ENCODE measurements at places on chromosomes 2 and 18.

- DNase-seq: peak; percentile 15
Observed at GRCh38 chr2:149004836-149005235, 33.7 kb upstream of the LYPD6B start.

GRCh38 chr2:23533338-23533695 is 148.3 kb downstream of the KLHL29 start:
- DNase-seq: no peak

DNA sequence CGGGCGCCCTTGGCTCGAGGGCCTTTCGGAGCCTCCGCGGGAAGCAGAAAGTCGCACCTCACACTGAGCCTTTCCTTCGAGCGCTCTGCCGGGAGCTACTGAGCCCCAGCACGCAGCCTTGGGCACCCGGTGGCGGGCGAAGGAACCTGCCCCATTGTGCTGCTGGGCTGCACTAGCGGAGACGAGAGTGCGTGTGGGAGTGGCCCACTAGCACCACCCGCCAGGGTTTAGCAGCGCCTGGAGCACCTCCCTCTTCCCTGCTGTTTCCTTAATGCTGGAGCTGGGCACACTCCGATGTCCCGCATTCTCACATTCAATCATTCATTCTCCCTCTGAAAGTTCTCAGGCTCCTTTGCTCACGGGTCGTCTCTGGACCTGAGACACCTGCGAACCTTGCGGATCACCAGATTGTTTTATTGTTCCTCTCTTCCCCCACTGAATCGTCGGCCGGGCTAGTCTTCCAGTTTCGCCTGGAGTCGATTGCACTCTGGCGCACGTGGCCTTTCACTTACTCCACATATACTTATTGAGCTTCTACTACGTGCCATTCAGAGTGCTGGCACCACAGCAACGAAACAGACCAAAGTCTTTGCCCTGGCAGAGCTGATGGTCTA is 8.5 kb upstream of the PAX3 start:
- DNase-seq: no peak

GRCh38 chr2:72112401-72112800 is 35.3 kb downstream of the CYP26B1 start:
- no peak for DNase-seq

DNA sequence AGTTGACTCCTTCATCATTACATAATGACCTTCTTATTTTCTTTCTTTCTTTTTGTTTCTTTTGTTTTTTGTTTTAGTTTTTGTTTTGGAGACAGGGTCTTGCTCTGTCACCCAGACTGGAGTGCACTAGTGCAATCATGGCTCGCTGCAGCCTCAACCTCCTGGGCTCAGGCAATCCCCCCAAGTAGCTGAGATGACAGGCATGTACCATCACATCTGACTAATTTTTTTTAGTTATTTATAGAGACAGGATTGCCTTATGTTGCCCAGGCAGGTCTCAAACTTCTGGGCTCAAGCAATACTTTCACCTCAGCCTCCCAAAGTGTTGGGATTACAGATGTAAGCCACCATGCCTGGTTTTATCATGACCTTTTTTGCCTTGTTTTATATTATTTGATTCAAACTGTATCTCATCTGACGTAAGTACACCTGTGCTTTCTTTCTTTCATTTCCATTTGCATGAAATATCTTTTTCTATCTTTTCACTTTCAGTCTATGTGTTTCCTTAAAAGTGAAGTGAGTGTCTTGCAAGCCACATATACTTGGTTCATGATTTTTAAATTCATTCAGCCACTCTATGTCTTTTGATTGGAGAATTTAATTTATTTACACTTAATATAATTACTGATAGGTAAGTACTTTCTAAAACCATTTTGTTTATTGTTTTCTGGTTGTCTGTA is 39.1 kb downstream of the SP100 start:
- DNase-seq: no peak

DNA sequence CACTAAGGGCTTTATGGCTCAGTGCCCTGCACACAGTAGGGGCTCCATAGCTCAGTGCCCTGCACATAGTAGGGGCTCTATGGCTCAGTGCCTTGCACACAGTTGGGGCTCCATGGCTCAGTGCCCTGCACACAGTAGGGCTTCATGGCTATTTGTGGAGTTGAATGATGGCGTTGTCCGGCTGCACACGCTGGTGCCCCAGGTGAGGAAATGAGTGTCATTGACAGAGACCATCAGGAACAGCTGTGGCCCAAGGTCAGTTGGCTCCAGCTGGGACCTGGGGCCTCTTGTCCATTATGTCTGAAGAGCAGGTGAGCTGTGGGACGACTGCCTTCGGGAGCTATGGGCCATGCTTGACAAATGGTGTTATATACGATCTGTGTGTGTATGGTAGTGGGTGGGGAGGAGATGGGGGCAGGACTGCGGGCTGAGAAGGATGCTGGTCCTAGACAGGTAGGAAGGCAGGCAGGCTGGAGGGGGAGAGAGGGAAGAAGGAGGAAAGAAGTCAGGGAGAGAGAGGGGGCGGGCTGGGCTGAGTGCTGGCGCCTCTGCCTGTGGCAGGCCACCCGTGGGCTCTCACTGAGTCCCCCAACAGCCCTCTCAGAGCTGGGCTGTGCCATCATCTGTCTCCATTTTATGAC is 130.6 kb downstream of the CLIP4 start:
- peak; percentile 30 for DNase-seq

DNA sequence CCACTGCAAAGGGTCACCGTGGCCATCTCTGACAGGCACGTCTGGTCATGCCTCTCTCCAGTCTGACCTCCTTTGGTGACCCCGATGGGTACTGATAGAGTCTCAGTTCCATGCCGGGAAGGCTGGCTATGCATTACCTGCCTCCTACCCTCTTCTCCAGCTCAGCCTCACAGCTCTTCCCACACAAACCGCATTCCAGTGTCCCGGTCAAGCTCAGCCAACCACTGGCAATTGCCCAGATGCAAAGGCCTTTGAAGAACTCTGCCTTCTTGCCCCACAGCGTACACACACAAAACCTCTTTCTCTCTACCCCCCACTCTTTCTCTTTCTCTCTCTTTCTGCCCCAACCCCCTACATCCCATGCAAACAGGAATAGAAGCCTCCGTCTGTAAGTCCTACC is 37.6 kb downstream of the TMEM163 start:
- no peak for DNase-seq

DNA sequence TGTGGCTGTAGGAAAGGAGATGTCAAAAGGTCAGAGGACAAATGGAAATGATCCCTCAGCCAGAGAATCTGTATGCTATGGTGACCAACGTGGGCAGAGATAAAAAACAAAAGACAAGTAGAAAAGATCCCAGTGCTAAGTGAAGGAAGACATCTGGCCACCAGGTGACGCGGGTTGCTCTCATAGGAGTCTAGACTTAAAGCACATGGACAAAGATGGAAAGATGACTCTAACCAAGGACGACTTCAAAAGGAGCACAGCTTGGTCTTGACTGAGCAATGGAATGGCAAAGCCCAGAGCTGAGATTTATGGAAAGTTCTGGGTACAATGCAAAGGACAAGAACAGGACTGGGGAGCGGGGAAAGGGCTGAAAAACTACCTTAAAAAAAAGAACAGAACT is 96.8 kb downstream of the CLIP4 start:
- no peak for DNase-seq

GRCh38 chr2:85409845-85410583 is at the start of gene CAPG:
Gene CAPG (minus strand): TSS chr2:85410366. CDS start chr2:85402145, 8,221 bp downstream.
- DNase-seq: peak; percentile 23

DNA sequence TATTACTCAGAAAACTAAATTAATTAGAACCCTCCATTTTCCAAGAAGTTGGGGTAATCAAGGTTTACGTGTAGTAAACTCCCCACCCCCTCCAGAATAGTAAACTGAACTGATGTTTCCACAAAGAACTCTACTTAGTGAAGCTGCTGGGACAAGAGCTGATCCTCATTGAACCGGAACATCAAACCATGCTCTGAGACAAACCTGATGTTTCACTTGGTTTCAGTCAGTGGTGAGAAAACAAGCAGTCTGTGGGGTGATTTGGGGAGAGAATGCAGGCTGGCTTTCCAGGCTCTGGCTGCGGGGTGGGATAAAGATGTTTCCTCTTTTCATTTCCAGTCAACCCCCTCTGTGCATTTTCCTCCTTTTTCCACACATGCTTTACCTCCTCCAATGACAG is 38.2 kb downstream of the CELF4 start:
- no peak for DNase-seq

DNA sequence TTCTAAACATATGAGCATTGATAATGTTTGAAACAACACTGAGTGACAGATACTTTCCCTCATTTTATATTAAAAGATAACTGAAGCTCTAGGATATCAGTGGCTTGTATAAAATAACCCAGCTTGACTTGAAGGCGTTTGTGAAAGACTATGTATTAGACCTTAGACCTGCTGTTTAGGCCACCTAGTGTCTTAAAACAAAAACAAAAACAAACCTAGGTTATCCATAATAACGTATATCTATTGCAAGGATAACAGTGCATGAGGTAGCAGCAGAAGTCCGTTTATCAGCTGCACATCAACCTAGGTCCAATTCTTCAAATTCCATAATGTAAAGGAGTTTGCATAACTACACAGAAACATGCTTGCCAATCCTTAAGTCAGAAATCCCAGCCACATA is 79.5 kb upstream of the MAP2 start:
- DNase-seq: peak; percentile 18

- DNase-seq: no peak
Observed at GRCh38 chr2:85222792-85223191, 89.6 kb downstream of the TCF7L1 start.

DNA sequence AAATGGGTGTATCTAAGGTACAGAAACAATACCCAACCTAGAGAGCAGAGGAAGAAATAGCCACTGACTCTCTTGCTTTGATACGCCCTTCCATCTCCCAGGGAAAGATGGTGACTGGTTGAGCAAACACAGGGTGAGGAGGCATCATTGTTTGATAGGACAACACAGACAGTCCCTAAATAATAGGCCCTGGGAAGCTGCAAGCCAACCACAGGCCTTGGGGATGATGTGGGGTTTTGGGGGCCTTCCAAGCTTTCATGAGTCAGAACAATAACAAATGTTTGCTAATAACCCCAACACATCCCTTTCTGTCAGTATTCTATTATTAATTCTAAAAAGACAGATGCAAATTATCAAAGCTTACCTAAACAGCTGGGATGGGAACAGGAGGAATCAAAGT is 9.8 kb downstream of the LGALSL start:
- no peak for DNase-seq

GRCh38 chr2:241131531-241131930 is 17.7 kb downstream of the PASK start:
- DNase-seq: no peak

GRCh38 chr2:23492921-23493320 is 107.9 kb downstream of the KLHL29 start:
- peak; percentile 70 for DNase-seq

- DNase-seq: no peak
Observed at GRCh38 chr2:189514104-189514503, 66.5 kb downstream of the SLC40A1 start.

GRCh38 chr2:25285265-25286024 is 56.3 kb downstream of the DNMT3A start:
- DNase-seq: no peak

DNA sequence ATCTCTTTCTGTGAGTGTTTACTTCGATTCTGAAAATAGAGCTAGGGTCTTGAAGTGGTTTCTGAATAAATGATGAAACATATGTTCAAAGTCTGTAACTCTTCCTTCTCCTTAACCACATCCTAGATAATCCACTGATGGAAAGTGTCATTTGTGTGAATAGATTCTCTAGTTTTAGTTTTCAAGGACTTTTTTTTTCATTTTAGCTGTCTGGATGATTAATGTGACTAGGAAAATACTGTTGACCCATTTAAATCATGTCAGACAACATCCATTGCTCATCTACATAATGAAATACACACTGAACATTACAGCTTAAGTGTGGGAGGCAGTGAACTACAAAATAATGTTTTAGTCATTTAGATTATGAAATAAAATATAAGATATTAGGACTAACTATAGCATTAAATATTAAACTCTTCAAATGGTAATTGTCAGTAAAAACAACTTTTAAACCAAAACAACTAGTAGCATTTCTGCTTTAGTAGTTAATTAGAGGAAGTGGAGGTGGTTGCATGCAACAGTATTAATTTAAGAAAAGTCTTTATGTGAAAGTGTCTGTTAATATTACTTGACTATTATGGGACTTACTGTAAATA is 39.1 kb upstream of the DLX1 start:
- DNase-seq: no peak

GRCh38 chr2:10166676-10167292 is 44.2 kb downstream of the RRM2 start:
- DNase-seq: no peak

DNA sequence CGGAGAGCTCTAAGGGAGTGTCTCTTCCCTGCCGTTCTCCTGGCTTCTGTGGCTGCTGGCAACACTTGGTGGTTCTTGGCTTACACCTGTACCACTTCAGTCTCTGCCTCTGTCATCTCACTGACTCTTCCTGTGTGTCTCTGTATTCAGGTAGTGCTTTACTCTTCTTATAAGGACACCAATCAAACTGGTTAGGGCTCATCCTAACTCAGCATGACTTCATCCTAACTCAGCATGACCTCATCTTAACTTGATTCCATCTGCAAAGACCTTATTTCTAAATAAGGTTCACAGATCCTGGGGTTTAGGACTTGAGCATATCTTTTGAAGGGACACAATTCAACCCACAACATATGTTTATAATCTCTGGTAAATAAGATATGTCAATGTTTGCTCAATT is 51.6 kb upstream of the DSEL start:
- DNase-seq: no peak

DNA sequence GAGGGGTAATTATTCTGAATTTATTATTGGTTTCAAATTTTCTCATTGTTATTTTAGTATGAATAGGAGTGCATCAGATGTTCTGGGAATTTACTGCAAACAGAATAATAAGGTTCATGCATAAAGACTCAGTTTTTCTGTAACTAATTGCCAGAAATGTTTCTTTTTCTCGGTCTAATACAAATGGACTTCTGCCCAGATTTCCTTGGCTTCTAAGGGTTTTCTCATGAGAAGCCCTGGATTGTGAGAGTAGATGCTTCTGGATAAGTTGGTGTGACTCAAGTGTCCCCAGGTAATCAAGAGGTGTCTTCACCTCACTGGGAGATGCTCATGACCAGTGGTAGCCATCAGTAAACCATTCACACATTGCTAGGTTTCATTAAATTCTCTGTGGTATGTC is 78.5 kb downstream of the CCDC85A start:
- no peak for DNase-seq
